ENCODE measurements at places on chromosomes 1 and 21. TPM values are rescaled to one million over a fixed set of nuclear protein-coding genes. Genes with fewer than 3 reads are reported as not detected.

GRCh38 chr1:2204415-2205190, 10.0 kb upstream of the FAAP20 start:
- DNase-seq: no peak

DNA sequence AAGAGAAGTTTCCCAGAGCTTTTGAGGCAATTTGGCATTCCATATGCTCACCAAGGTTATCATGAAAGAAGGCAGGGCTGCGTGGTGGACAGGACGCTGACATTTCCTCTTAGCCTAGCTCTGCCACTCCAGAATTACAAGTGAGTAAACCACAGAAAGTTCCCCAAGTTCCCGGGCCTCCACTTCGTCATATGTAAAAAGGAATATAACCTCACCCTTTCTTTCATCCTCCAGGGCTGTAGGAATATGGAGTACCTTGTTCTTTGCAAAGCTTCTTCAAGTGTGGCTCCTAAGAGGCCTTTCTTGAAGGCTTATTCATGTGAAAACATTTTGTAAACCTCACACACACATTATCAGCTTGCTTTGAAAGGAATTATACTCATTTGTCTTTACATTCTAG, 210.2 kb downstream of the GREM2 start:
- DNase-seq: no peak

DNA sequence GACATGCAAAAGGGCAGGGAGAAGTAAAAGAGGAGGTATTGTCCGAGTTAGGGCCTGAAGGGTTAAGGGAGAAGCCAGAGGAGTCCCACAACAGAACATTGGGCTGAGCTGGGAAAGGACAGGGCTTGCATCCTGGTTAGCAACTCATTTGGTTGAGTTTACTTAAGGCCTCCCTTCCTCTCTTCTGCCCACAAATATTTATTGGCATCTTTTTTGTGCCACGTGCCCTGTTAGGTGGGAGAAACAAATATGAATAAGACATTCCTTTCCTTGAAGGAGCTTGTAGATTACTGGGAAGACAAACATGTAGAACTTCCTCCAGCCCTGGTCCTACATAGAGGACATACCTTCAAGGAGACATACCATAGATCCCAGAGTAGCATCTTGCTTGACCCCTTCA, 53.0 kb upstream of the PRELP start:
- no peak for DNase-seq

GRCh38 chr1:14969006-14969405, 184.5 kb upstream of the TMEM51 start:
- DNase-seq: peak; percentile 66

SEMA4A gene
- total RNA-seq: 37.8 TPM

- DNase-seq: no peak
Observed at GRCh38 chr1:52727114-52727586, 897 bp downstream of the ZYG11B start.

DNA sequence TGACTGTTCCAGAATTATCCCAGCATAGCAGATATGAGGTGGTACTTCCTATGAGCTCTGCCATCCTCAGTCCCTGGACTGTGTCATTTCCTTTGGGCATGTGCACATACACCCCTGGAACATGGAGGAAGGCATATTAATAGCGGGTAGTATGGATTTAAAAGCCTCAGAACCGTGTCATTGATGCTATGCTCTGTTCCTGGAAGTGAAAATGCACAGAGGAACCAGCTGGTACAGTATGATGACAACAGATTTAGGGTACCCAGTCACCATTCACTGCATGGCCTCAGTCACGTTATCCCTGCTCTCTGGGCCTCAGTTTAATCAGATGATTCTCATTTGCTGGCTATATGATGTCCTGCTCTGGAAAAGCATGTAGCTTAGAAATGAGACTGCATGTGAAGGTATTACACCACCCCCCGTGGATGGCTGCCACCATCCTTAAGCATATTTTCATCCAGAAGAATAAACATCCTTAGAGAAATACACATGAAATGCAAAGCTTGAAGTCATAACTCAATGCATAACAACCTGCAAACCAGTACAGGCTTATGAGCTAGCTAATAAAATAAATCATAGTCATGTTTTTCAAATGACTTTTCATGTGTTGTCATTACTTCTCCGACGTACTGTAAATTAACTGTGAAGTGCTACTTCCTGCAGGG, 37.8 kb downstream of the SETD4 start:
- no peak for DNase-seq

GRCh38 chr1:112312879-112313278, 83.1 kb upstream of the CTTNBP2NL start:
- DNase-seq: no peak

SERPINC1 gene
- 0.17 TPM for total RNA-seq

GRCh38 chr1:238589843-238590435, 699.2 kb upstream of the ZP4 start:
- DNase-seq: no peak

GRCh38 chr1:232555494-232556210, 74.3 kb downstream of the SIPA1L2 start:
- no peak for DNase-seq

ACADM gene
- 40.7 TPM for total RNA-seq

DNA sequence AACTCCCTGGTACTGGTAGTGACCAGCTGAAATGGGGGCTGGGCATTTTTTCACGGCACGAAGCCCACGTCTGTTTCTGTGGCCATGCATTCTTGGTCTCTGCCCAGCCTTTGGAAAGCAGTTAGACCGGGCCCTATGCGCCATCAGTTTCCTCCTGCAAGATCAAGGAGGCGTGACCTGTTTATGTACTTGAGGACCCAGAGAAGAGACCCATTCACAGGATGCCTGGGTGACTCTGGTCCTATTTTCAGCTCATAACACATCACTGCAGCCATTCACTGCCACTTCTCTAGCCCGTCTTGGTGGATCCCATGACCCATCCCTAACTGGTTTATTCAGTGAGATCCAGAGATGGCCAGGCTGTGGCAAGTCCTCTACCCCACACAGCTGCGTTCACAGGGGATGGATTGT, 70.4 kb downstream of the SPSB1 start:
- DNase-seq: no peak

GRCh38 chr1:10736634-10737586, 59.5 kb downstream of the CASZ1 start:
- DNase-seq: no peak

GRCh38 chr21:38511662-38512243, 13.5 kb upstream of the ERG start:
- DNase-seq: no peak

CHRNB2 gene
- total RNA-seq: not detected

SFN gene
- total RNA-seq: 2.4 TPM

PROX1 gene
- total RNA-seq: 0.15 TPM

DNA sequence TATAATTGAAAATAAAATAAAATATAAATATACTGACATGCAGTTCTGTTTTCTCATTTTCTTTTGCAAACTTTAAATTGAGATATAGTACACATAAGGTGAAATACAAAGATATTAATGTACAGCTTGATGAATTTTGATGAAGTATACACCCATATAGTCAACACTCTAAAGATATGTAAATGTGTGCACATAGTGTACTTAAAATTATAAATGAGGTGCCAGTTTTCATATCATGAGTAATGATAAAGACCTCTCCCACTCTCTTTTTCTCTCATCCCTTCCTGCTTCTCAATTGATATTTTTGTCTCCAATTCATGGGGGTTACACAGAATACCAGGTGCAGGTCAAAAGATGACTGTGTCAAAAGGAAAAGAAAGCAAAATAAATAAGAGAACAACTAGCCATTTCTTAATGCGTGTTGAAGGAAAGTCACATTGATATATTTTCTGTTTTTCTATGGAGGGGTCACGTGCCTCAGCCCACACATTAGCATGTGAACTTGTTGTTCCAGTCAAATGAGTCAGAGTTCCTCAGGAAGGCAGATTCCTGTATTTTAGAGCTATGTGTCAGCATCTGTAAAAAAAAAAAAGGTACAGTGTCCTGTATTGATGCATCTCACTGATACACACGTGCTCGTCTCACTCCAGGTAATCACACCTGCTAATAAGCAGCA, 64.3 kb upstream of the HOOK1 start:
- DNase-seq: no peak

PHGDH gene
- total RNA-seq: 115 TPM

MRPS15 gene
- 81.9 TPM for total RNA-seq

- no peak for DNase-seq
Observed at GRCh38 chr1:225712391-225712790, 59.5 kb upstream of the ENAH start.

DNA sequence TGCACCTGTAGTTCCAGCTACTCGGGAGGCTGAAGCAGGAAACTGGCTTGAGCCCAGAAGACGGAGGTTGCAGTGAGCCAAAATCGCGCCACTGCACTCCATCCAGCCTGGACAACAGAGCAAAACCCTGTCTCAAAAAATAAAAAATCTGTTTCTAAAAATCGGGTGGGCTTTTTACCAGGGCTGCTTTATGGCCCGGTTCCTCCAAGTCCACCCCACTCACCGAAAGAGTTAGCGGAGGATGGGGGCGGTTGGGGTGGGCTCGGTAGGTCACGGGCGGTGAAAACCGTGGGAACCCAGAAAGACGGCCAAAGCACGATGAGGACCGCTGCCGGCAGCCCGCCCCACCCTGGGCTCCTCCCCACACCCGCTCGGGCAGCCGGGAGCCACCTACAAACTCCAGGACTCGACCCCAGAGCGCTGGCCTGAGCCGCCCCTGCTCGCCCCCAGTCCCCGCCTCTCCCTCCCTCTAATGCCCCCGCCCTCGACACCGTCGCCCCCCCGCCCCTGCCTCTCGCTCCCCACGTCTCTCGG, 846 bp upstream of the PER3 start:
- no peak for DNase-seq

PGBD5 gene
- not detected for total RNA-seq

ARHGEF19 gene
- 12.1 TPM for total RNA-seq

IL12RB2 gene
- total RNA-seq: 31.8 TPM

- DNase-seq: no peak
Observed at GRCh38 chr1:92363401-92363800, 64.5 kb downstream of the RPAP2 start.

SPRR5 gene
- total RNA-seq: not detected

GCSAML gene
- total RNA-seq: not detected

- DNase-seq: peak; percentile 39
Observed at GRCh38 chr1:243946946-243947345, 96.9 kb upstream of the AKT3 start.

GRCh38 chr21:17805966-17806365, 13.2 kb downstream of the C21orf91 start:
- no peak for DNase-seq

DNA sequence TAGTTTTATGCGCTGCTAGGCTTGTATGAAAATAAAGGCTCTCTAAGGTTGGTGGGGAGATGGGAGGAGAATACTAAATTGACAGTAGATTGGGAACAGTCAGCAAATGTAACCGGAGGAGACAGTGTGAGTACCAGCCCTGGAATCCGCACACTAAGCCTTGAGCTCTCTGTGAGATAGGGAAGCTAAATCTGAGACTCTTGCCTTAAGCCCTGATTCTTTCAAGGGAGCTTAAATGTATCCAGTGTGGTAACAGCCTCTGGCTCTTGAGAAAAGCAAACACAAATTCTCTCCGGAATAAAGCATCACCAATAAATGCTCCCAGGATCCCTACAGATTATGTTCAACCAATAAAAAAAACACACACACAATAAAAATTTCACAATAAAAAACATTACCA, 33.0 kb upstream of the PDPN start:
- no peak for DNase-seq

HOOK1 gene
- 7.7 TPM for total RNA-seq

DNA sequence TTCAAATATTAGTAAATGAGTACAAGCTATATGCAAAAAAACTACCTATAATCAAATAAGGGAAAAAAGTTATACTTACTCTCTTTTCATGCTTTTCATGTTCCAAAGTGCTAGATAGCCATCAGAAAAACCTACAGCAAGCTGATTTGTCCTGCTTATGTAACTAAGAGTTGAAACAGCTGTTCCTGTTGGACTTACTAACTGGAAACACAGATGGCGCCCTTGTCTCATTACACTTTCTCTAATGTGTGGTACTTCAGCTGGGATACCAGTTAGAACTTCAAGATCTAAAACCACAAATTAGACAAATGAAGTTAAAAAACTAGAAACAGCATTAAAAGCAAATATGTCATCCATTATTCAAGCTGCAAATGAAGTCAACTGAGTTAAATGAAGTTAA, 24.3 kb downstream of the AHCTF1 start:
- DNase-seq: peak; percentile 47

- DNase-seq: no peak
Observed at GRCh38 chr1:94721240-94721639, 98.9 kb upstream of the SLC44A3 start.

LCA5L gene
- total RNA-seq: not detected

LCE2B gene
- not detected for total RNA-seq

DNA sequence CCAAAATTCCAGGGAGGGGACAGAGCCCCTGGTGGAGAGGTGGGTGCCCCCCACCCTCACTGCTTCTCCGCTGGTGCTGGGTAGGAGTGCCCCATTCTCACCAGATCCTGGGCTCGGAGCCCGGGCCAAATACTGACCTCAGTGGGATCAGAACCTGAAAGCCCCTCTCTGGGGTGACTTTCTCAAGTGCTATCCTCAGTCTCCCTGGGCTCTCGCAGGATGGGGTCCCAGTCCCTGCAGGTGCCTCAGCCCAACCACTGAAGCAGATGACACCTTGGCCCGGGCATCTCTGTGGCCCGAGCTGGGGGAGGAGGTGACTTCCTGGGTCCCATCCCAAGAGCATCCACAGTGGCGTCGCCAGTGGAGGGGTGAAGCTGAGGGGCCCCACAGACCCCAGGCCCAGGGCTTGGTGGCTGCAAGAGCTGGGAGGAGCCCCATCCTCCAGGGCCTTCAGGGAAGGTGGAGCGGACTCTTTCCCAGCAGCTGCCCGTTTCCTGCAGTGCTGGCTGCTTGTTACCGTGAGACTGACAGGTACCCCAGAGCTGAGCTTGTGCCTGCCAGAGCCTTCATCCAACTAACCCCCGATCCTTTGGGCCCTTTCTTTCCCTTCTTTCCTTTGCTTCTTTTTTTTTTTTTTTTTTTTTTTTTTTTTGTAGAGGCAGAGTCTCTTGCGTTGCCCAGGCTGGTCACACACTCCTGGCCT, 3.9 kb upstream of the FNDC10 start:
- DNase-seq: no peak

AGO1 gene
- 22.4 TPM for total RNA-seq

DNA sequence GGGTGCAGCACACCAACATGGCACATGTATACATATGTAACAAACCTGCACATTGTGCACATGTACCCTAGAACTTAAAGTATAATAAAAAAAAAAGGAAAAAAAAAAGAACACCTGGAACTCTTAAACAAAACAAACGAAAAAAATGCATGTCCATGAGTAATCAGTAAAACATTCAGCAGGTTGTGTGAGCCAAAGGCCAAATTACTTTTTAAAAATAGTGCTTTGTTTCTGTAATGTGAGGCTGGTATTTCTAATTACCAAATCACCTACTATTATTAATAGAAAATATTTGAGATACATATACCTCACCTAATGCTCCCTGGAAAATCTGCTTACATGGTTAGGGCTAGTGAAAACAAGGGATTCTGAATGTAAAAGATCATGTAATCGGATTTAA, 294.4 kb upstream of the NR5A2 start:
- DNase-seq: no peak

Measured in activated CD4-positive, alpha-beta T cell treated with anti-CD3 and anti-CD28 coated beads, Interleukin-2, amount 10 ng/mL, durations not matched to agents 7 days and 5 days (primary cell).